ENCODE measurements at places on chromosomes 7 and 10.

- no peak for DNase-seq
Measured at GRCh38 chr10:69508738-69509340, 57.6 kb downstream of the TSPAN15 start.

GRCh38 chr7:55472928-55473725, 99.2 kb downstream of the VOPP1 start:
- DNase-seq: no peak

DNA sequence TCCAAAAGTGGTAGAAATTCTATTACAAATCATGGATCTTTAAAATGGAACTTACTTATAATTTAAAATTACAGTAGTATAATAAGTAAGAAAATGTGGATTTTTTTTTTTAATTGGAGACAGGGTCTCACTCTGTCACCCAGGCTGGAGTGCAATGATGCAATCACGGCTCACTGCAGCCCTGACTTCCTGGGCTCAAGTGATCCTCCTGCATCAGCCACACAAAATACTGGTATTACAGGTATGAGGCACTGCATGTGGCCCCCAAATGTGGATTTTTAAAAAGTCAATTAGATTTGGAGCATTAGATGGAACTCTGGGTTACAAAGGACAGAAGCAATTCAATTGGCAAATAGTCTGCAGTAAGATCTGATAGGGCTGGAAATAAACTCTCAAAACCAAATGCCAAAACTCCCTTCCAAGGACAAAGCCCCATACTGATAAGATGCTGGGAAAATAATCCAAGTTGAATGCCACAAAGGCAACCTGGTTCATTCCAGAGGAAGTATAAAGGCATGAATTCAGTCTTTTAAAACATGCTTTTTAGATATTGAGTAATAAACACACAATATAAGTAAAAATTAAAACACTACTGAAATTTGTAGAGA, 294.2 kb downstream of the ZNF248 start:
- no peak for DNase-seq

DNA sequence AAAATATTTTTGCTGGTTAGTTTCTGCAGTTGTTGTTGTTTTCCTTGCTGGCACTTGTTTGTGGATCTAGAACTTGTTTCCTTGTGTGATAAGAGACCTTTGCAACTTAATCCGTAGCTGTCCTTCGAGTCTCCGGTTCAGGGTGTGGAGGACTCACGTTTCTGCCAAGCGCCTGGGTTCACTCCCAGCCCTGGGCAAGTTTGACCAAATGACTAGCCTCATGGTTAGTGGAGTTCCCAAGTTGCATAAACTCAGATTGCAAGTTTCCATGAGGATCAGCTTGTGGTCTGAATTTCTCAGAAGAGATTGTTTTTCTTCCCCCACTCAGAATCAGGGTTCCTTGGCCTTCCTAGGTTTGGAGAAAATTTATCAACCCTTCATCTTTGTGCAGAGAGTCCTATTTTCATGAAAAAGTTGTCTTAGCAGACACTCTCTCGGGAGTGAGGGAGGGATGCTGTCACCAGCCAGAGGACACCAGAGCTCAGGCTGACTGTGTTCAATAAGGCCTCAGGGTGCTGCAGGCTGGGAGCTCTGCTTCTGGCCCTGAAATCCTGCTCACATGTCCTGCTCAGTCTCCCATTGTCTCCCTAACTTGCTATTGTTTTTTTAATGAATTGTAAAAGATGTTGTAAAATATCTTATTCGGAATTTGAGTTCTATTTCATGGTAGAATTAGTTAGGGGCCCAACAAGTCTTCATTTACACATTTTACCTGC, 377.7 kb upstream of the KLF6 start:
- DNase-seq: no peak

- no peak for DNase-seq
Measured at GRCh38 chr7:20661884-20662283, 46.4 kb downstream of the ABCB5 start.

DNA sequence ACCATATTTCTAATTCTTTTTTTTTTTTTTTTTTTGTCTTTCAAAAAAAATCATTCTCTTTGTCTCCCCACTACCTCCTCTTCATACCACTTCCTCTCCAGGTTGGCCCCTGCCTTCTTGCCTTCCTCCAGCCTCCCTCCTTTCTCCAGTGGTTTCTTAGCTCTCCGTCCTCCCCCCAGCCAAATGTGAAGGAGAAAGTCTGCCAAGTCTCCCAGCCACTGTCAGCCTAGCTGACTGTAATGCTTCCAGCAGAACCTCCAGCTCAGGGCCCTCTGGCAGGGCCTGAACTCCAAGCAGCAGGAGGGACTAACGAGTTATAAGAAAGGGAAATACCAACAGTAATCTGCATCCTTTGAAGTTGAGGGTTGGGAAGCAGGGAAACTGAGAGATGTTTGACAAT, 35.5 kb upstream of the BICC1 start:
- no peak for DNase-seq

GRCh38 chr7:30738026-30738915, 13.7 kb upstream of the INMT start:
- DNase-seq: no peak

GRCh38 chr10:124252097-124252715, 158.8 kb upstream of the CHST15 start:
- DNase-seq: no peak

DNA sequence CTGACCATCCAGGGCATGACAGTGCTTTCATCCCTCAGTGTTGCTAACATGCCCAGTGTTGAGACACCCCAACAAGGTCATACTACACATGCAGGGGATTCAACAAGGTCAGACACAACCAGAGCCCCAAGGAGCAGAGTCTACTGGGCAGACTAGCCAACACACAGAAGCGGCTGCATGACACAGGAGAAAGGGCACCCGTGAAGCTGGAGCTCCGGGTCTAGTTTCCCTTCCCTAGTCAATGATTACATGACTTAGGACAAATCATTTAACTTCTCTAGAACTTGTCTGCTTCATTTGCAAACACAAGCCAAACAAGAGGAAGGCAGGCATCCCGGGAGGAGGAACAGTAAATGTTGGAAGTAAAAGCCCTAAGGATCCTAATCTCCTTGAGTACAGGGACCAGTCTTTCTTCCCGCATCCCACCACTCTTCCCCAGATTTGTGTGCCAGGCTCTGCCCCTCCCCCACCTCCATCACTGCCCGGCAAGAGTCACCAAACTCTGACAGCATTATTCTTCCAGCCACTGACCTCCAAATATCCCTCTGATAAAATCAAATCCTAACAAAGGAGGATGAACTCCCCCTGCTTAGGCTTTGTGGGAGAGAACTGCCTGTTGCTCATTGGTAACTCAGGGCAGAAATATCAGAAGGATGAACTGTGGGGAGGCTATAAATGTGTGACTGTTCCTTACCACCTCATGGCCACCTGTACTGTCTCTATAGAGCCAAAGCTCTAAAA, 104.3 kb downstream of the KCNMA1 start:
- no peak for DNase-seq

- DNase-seq: no peak
Measured at GRCh38 chr7:129615018-129615417, 3.5 kb downstream of the NRF1 start.

All from DMS 273 treated with DMSO at 0.1 percent for 48 hours (cell line).